ENCODE measurements at places on chromosomes 7 and 10.
A peak's percentile ranks its signal among the peaks of the same experiment; 100 is the strongest.

DNA sequence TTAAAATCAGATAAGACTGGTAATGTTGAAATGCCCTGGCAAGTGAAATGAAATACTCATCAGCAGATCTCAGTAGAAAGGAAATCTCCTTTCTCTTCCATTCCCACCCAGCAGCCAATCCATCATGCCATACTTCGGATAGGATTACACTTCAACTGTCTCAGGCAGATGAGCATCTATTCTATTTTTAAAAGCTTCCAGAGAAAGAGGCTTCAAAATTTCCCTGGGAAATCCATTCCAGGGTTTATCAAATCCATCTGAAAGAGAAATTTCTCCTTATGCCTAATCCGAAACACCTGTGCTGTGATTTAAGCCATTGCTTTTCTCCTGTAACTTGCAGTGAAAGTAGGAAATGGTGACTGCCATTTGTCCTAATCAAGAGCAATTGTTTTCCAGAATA lies 60.4 kb upstream of the RAPGEF5 start:
- DNase-seq, result no peak

DNA sequence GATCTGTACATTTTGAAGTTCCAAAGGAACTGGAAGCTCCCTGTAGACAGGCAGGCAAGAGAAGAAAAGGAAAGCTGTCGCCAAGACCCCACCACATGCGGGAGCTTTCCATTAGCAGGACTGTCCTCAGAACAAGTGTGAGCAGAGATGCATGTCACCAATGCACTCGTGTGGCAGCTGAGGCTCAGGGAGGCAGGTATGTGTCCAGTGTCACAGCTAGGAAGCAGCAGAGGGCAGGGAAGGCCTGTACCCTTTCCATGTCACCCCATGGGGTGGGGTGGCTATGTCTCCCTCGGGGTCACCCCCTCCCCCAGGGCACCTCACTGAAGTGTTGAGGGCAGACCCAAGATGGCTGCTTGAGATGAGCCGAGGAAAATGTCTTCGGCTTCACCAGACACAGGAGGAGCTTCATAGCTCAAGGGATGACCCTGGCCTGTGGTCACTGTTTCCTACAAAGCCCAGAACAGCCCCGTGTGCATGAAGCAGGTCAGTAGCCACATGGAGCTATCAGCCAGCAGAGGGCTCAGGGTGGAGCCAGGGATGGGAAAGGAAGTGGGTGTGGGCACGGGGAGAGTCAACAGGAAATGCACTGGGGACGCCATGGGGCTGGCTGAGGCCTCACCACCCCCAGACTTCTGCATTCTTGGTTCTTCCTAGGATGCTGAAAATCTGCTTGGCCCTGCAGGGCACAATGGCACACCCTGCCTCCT lies 96.6 kb downstream of the FAM53B start:
- peak; percentile 50 for DNase-seq

- no peak for DNase-seq
These were observed 73.8 kb downstream of the MKX start for GRCh38 chr10:27671821-27672220.

DNA sequence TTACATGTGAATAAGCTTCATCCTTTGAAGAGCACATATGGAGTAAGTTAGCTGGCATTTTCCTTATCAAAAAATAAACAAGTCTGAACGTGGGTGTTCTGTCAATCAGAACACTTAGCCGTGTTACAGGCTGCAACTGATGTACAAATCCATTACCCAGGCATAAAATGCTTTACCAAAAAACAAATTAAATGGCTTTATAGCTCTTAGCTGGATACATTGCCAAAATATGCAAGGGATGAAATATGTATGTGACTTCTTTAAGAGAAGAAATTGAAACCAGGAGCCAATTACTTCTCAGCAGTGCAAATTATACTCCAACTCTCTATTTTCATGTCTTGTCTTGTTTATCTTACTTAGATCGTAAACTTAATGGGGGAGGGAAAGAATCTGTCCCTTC lies 214.8 kb downstream of the DGKB start:
- DNase-seq, result no peak

DNA sequence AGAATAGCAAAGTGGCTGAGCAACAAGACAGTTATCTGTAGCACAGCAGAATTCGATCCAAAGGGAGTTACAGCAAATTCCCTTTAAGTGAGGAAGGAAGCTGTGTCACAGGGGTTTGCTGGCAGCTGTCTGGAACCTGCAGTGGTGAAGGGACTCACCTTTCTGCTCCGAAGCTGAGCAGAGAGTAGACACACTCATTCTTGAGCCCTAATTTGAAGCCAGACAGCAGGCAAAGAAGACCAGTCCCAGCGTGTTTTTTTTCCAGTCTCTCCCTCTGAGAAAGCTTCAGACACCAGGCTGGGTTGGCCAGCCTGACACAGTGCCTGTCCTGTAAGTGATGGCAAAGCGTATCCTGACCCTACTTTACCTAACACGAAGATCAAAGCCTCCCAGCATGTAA lies 210.7 kb downstream of the TRIL start:
- no peak for DNase-seq

DNA sequence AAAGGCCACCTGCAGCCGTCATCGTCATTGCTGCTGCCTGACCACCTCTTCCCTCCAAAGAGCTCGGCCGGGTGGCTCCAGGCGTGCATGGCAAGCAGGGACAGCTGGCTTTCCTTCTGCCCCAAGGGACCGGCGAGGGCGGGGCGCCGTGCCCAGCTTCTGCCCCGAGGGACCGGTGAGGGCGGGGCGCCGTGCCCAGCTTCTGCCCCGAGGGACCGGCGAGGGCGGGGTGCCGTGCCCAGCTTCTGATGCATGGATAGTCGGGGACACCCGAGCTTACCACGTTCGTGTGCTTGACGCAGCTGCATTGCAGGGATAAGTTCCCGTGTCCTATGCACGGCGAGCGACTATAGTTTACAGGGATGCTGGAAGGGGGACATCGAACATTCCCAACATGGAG lies 27.0 kb downstream of the CFAP46 start:
- peak; percentile 10 for DNase-seq

DNA sequence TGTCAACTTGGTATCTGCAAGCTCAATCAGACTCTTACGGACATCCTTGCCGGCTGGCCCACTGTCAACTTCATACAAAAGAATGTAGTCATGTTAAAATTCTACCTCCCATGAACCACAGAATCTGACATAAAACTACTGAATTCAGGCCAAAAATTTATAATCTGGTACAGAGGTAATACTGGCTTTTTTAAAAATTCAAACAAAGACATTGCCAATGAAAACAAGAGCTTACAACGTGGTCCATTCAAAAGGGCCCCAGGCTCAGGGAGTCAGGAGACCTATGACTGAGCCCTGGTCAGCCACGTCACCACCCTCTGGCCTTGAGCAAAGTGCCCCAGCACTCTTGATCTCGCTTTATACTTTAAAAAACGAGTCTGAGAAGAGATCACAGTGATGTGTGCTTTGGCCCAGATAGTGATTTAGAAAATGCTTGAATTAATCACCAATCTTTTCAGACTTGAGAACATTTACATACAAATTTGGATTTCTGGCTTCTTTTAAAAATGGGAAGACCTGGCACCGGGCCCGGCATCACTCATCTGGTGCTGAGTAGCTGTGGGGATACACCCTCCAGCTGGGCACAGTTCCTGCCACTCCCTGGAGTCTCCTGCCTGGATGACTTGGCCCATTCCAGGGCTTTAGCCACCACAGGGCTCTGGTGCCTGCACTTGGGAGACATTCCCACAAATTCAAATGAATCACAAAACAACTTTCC lies 94.1 kb downstream of the PIP4K2A start:
- DNase-seq, result no peak

DNA sequence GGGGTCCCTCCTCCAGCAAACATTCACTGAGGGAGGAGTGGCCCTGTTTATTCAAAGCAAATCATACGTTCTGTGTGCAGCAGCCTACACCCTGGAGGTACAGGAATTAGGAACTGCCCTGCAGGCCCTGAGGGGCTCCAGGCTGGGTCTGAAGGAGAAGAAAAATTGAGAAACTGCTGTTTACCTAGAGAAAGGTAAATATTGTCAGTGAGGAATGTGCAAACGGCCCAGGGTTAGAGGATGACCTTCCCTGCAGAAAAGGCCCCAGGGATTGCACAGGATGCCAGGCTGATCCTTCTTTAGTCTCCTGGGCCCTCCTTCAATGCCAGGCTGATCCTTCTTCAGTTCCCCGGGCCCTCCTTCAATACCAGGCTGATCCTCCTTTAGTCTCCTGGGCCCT lies 5.7 kb downstream of the CALML5 start:
- DNase-seq, result no peak

DNA sequence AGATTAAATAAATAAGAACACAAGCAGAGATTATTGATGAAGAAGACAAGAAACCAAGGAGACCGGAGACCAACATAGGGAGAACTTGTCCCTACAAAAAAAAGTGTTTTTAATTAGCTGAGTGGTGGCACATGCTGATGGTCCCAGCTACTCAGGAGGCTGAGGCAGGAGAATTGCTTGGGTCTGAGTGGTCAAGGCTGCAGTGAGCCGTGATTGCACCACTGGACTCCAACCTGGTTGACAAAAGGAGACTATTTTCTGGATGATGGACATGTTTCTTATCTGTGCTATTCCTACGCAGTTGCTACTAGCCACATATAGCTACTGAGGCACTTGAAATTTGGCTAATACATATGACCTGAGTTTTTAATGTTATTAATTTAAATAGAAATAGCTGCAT lies 9.7 kb downstream of the IKZF5 start:
- no peak for DNase-seq

DNA sequence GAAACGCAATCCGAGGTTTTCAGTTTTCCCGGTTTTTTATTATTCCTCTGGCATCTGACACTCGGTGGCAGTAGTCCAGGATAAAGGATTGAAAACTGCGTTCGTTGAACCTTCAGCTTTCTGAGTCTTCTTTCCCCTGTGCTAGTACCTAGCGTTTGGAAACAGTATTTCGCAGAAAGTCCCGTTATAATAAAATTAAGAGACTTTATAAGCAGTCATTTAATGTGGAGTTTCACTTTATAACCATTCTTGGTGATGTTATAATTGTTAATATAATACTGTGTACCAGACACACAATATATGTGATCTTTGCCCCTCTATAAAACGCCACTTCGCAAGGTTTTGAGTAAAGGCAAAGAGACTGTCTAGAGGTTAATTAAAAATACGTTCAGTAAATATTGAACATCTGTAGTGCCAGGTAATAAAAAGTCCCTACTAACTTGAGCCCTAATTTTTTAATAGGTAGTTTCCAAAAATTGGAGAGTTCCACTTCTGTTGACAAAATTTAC lies 874 bp downstream of the CISD1 start:
- DNase-seq, result no peak

GRCh38 chr10:1963341-1963740 lies 226.0 kb upstream of the ADARB2 start:
- no peak for DNase-seq

DNA sequence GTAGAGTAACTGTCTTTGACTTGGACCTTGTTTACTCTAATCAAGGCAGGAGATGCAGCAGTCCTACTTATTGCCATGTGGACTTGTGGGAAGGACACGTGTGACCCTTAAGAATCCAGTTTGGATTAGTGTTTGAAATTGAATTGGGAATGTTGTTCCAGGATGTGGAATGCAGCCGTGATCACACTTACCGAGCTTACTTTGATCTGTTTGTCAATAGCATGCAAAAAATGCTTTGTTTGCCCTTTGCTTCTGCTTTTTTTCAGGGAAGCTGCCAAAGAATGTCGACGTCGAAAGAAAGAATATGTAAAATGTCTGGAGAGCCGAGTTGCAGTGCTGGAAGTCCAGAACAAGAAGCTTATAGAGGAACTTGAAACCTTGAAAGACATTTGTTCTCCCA lies 84.7 kb downstream of the CREM start:
- DNase-seq, result no peak

DNA sequence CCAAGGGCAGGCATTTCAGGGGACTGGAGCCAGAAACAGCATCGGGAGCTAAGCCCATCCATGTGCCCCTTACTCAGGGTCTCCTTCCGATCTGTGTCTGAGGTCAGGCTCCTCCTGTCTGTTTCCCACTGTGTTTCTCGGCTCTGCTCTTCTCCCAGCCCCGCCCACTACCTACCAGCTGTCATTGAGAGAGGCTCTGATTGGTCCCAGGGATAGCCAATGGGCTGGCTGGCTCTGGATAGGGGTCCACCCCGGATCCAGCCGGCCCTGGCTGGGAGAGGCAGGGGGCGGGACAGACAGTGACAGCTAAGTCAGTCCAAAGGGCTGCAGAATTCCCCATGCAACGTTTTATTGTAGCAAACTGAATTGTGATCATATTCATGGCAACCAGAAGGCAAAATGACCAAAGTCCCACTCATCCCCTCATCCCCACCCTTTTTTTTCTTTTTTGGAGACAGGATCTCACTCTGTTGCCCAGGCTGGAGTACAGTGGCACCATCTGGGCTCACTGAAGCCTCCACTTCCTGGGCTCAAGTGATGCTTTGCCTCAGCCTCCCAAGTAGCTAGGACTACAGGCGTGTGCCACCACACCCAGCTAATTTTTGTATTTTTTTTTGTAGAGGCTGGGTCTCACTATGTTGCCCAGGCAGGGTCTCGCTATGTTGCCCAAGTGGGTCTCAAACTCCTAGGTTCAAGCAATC lies 76.3 kb downstream of the CLIP2 start:
- DNase-seq, result no peak

GRCh38 chr7:106615808-106616707 lies 44.9 kb downstream of the CCDC71L start:
- no peak for DNase-seq

GRCh38 chr7:2289111-2289586 lies 25.1 kb downstream of the SNX8 start:
- DNase-seq, result no peak

- DNase-seq, result no peak
These were observed 106.1 kb downstream of the KCNMA1 start for GRCh38 chr10:77531441-77532001.

GRCh38 chr7:46150202-46150601 lies 229.1 kb upstream of the IGFBP3 start:
- no peak for DNase-seq

- DNase-seq, result no peak
These were observed 109.9 kb downstream of the HECTD2 start for GRCh38 chr10:91519899-91520514.

DNA sequence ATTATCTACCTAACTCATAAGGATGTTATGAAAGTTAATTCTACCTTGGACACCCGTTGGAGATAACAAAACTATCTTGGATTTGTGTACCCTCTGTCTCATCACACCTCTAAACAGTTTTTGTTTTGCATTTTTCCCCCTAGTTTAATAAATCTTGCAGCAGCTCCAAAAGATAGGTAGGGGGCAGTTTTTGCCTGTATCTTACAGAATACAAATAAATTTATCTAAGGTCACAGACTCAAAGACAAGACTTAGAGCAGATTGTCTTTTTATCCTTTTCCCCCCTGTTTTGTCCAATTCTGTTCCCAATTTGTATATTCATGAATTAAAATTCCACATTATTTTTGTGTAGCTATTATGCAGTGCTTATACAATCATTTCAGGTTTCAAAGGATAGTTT lies 5.0 kb upstream of the SORCS1 start:
- no peak for DNase-seq

DNA sequence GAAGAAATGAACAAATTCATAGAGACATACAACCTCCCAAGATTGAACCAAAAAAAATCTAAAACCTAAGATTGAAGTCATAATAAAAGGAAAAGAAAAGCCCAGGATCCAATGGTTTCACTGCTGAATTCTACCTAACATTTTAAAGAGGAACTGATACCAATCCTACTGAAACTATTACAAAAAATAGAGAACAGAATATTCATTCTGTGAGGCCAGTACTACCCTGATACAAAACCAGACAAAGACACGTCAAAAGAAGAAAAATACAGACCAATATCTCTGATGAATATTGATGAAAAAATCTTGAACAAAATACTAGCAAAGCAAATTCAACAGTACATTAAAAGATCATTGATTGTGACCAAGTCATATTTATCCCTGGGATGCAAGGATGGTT lies 128.5 kb upstream of the STEAP1 start:
- DNase-seq, result no peak

Data from activated naive CD4-positive, alpha-beta T cell treated with anti-CD3 and anti-CD28 coated beads, Interleukin-2, amount 50 U/mL, for 16 hours (primary cell).